Fibroblast of skin of left biceps (primary cell): ENCODE measurements at places on chromosomes 12 and 14.

DNA sequence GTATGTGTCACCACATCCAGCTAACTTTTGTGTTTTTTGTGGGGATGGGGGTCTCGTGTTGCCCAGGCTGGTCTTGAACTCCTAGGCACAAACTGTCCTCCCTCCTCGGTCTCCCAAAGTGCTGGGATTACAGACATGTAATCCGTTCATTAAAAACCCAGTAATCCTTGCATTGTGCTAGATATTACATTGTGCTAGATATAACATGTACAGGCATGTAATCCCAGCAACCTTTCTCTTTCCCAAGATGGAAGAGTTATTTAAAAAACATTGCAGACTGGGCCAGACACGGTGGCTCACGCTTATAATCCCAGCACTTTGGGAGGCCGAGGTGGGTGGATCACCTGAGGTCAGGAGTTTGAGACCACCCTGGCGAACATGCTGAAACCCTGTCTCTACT lies 19.7 kb downstream of the ELK3 start:
- no peak for DNase-seq

- DNase-seq, result no peak
These were observed 12.3 kb upstream of the GPRC5D start for GRCh38 chr12:12964255-12964654.

DNA sequence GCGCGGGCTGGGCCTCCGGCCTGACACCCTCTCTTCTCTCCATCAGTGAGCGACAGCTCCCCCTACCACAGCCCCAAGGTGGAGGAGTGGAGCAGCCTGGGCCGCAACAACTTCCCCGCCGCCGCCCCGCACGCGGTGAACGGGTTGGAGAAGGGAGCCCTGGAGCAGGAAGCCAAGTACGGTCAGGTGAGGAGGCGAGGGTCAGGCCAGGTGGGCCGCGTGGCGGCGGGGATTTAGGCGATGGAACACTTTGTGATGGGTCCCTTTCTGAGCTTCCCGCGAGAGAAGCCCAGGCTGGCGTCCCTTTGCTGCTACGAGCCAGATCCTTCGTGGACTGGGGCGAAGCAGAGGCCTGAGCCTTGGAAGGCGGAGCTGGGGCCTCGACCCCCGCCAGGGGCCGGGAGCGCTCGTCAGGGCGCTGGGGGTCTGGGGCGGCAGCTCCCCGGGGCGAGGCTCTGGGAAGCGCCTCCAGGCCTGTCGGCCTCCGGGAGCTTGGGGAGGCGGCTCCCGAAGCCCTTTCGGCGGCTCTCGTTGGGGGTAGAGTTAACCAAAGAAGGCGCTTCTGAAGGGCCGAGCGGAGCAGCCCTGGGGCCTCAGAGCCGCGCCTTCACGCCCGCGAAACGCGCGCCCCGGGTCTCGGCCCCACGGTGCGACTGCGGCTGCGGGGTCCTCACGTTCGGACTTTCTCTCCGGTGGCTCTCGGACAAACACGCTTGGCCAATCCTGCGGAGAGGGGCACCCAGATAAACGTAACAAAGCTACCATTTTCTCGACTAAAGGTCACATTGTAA lies 5.0 kb downstream of the PAX9 start:
- DNase-seq, result no peak

DNA sequence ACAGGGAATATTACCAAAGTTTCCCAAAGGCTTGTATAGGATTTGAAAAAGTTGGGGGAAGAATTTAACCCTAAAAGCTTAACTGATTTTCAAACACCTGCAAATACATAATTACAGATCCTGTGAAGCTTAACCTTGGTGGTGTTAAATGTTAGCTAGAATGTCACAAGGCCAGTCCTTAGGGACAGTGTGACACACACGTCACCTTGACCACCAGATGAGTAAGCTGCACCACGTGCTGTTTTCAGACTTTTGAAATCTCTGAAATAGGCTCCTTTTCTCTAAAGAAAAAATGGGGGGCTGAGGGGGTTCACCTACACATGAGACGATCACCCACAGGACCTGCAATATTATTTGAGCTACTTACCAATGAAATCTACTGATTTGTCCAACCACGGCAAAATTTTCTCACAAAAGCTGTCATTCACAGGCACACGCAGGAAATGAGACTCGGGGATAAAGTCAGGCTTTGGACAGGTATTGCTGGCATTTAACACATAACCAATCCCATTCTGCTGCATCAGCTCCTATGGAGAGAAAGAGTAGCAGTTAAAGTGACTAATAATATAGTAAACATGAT lies 75.9 kb downstream of the DUSP16 start:
- DNase-seq, result no peak

DNA sequence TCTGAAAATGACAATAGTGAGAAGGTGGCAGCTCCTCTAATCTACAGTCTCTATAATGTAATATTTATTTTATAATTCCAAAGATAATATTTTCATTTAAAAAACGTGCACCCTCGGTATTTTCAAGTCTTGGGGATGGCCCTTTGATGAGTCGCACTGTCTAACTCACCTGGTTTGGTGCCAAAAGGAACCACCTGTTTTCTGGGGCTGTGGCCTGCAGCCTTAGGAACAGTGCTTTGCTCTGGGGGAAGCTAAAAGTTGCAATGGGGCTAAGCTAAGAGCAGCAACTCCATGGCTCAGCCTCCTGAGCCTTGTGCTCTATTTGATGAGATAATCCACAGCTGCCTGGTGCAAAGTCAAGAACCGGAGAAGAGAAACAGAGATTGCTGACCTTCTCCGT lies 6.4 kb upstream of the ENDOU start:
- no peak for DNase-seq

DNA sequence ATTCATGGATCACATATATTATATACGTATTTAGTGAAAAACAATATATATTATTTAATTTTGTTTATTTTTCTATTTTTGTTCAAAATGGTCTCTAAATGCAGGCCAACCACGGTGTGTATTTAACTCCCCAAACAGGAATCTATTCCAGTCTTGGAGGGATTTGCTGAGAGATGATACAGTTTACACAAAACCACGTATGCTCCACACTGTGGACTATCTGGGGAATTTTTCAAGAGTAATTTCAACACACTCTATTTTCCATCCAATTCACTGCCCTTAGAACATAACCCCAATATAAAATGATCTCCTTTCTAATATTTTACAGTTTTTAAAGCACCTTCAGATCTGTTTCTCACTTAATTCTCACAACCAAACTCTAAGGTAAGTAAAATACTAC lies 15.3 kb downstream of the EML1 start:
- DNase-seq, result no peak

- DNase-seq, result no peak
These were observed 43.9 kb downstream of the TTC9 start for GRCh38 chr14:70685474-70686197.

- DNase-seq, result no peak
These were observed 426.6 kb downstream of the EGLN3 start for GRCh38 chr14:33524244-33524643.

- DNase-seq, result no peak
These were observed 266.4 kb upstream of the SLC16A7 start for GRCh38 chr12:59329462-59329861.

GRCh38 chr12:3292677-3293412 lies 198.2 kb upstream of the PRMT8 start:
- DNase-seq, result no peak

DNA sequence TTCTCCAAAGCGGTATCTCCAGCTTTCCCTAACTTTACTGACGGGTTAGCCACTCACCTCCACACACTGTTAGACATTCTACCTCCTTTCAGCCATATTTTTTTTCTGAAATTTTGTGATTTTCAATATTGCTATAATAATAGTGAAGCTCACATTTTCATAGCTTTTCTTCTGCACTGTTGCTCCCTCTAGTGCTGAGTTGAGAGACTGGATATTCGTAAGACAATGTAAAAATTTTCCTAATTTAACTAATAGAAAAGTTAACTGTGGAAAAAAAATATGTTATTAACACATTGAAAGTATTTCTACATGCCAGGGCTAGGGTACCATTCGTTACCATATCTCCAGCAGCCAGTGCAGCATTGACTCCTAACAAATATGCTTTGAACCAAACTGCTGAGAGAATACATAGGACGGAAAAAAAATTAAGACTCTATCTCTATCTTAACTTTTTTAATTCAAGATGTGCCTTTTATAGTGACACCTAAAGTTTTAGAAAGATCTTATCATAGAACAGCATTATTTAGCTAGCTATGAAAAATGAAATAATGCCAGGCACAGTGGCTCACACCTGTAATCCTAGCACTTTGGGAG lies 48.7 kb upstream of the ABCC9 start:
- DNase-seq, result peak; percentile 2

GRCh38 chr14:68113343-68113930 lies 293.9 kb downstream of the RAD51B start:
- DNase-seq, result peak; percentile 68

GRCh38 chr12:78430551-78430950 lies 434.0 kb upstream of the SYT1 start:
- no peak for DNase-seq

DNA sequence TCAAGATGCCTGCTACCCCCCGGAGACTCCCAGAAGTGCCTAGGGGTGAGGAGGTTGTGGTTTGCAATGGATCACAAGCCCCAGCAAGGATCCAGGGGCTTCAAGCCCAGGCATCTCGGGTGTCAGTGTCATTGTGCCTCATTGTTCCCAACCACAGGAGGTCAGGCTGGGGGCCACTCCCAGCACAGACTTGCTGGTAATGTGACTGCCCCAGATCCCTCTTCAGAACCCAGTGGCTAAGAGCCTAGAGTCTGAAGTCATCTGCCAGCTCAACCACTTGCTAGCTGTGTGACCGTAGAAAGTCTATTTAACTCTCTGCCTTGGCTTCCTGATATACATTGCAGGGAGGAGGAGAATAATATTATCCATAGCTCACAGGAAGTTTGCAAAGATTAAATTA lies 7.7 kb upstream of the ASB2 start:
- DNase-seq, result no peak

DNA sequence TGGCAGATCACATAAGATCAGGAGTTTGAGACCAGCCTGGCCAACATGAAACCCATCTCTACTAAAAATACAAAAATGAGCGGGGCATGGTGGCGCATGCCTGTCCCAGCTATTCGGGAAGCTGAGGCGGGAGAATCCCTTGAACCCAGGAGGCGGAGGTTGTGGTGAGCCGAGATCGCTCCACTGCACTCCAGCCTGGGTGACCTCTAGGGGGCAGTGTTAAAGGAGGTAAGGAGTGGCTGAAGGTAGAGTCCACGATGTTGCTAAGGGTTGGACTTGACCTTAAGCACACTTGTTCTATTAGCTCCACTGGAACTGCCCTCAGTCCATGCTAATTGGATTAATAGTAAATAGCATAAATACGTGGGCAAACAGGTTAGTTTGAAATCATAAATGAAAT lies 62.4 kb upstream of the PSMC1 start:
- no peak for DNase-seq

DNA sequence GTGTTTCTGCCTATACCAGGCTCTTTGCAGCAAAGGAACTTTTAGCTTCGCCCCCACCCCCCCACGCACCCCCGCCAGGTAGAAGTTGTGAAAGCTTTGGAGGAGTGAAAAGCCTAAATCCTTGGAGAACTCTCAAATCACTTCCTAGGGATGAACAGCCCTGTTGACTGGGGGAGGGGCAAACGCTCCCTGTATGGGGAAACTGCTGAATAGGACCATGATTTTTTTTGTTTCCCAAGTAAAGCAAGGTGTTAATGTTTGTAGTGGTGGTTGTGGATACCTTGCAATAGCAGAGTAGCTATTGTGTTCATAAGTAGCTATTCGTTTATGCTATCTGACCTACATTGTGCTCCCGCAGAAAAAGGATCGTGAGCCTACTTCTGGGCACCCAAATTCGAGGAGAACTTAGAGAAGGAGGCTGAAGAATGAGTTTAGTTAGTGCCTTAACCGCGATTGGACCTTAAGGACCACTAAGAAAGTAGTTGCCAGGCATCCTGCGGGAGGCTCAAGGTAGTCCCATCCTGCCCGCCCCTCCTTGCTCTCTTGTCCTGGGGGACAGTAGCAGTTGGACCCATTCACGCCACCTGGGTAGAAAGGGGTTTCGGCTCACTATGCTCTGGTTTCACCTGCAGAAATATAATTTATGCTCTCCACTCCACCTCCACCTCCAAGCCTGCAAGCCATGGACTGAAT lies 901 bp upstream of the NFKBIA start:
- no peak for DNase-seq

DNA sequence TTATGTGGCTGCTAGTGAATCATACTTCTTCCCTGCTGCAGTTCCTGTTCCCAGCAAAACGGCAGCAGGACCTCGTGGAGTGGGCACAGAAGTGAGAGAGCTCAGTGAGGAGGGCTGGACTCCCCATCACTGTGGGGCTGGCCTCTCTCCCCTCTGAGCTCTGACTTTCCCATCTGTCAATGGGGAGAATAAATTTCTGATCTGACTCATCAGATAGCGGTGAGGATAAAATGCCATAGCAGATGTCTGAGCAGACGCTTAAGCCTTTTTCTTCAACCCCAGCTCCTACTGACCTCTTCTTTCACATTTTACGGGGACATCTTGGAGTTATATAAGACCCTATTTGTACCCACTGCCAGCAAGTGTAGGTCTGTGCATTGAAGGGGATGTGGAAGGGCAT lies 116.6 kb downstream of the CRACR2A start:
- DNase-seq, result no peak

GRCh38 chr14:104253901-104254353 lies 115.5 kb downstream of the KIF26A start:
- DNase-seq, result no peak

DNA sequence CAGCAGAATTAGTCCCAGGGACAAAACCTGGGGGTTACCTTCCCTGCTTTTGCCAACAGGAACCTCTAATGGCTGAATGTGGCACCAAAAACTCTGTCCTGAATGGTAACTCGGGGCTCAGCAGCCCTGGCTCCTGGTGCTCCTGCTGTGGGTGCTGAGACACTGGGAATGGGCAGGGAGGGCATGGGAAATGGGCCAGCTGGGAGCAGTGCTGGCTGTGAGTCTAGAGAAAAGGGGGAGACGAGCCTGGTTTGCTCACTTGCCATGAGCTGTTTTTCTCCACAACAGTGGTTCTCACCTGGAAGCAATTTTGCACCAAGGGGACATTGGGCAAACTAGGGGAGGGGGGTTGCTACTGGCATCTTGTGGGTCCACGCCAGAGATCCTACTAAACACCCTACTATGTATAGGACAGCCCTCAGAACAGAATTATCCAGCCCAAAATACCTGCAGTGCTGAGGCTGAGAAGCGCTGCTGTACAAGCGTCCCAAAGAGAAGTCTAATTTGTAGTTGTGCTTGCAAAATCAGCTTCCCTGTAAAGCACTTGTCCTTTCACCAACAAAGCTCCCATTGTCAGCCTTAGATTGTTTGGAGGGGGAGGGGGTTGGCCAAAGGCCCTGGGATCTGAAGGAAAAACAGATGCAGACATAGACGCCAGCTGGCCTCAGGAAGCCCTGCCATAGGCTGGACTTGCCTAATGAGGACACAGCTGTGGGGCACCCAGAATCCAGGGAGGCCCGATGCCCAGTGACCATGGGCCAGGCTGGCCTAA lies 3.6 kb downstream of the LRRC74A start:
- DNase-seq, result no peak

- DNase-seq, result no peak
These were observed 79.8 kb upstream of the CFL2 start for GRCh38 chr14:34794217-34794616.

DNA sequence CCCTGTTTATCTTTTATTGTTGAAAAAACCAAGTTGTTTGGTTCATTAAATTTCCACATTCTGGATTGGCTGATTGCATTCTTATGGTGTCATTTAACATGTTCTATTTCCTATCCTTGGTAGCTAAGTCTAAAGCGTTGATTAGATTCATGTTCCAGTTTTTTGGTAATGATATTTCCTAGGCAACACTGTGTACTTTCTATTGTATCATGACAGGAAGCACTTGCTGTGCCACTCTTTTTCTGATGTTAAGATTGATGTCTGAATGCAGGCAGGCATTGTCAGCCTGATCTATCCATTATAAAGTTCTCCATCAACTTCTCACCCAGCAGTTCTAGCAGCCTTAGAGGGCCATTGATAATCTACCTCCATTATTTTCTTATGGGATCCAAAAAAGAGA lies 91.1 kb upstream of the ARID2 start:
- DNase-seq, result no peak
